ENCODE measurements at places on chromosomes 1 and 21.
A peak's percentile ranks its signal among the peaks of the same experiment; 100 is the strongest.

- DNase-seq: no peak
Observed at GRCh38 chr1:219050086-219050821, 123.4 kb upstream of the LYPLAL1 start.

- peak; percentile 36 for DNase-seq
Observed at GRCh38 chr1:26907071-26907917, 6.5 kb downstream of the NR0B2 start.

GRCh38 chr1:204417074-204417997 lies 5.7 kb upstream of the PPP1R15B start:
- DNase-seq: peak; percentile 96

- no peak for DNase-seq
Observed at GRCh38 chr1:46479744-46480350, 9.8 kb upstream of the DMBX1 start.

- DNase-seq: no peak
Observed at GRCh38 chr1:111795401-111795800, 39.7 kb downstream of the DDX20 start.

- no peak for DNase-seq
Observed at GRCh38 chr1:105419030-105419429, 1637.4 kb upstream of the PRMT6 start.

DNA sequence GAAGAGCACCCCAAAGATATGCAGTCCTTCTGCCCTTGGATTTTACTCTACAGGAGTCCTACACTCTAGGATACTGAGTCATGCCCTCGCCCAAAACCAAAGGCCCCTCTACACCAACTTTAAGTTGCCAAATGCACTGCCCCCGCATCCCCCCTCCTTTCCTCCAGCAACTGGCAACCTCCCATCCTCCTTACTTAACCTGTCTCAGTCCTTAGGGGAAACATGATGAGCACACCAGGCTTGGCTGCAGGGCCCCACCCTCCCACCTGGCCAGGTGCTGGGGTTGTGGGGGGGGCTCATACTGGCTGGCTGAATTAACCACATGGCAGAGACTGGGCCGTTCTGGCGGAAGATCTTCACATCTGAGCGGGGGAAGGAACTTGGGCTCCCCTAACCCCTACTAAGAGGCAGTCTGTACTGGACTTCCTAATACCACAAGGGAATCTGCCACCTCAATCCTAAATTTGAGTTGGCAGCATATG lies 1.2 kb downstream of the HDGF start:
- peak; percentile 4 for DNase-seq

GRCh38 chr21:16650714-16651366 lies 862.0 kb upstream of the CXADR start:
- no peak for DNase-seq

GRCh38 chr21:37555672-37556261 lies 189.2 kb downstream of the DYRK1A start:
- no peak for DNase-seq

DNA sequence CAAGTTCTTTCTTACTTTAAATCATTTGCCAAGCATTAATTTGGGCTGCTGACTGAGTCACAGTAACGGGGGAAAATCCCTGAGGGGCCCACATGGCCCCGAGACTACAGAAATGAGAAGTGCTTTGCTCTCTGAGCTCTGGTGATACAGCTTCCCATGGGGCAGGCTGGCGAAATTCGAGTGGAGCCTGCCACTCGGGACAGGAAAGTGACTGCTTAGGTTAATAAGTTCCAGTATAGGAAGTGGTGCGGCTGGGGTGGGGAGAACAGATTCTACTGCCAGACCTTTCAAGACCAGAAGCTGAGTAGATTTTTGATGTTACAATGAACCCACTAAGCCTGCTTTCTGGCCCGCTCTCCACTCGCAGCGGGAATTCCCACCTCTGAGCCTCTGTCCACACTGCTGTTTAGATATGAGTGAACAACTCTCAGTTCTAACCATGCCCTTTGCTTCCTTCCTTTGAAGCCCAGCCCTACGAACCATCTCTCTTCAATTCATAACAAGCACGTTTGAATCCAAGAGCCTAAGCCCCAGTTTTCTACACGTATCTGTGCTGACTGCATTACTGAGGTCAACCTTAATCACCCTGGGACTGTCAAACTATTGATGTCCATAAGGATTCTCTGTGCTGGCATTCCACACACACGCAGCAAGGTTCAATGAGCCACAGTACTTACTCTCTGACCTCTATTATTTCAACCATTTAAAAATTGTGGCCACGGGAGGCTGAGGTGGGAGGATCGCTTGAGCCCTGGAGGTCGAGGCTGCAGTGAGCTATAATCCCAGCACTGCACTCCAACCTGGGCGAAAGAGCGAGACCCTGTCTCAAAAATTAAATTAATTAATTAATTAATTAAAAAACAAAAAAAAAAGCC lies 9.6 kb downstream of the ZBTB17 start:
- no peak for DNase-seq

DNA sequence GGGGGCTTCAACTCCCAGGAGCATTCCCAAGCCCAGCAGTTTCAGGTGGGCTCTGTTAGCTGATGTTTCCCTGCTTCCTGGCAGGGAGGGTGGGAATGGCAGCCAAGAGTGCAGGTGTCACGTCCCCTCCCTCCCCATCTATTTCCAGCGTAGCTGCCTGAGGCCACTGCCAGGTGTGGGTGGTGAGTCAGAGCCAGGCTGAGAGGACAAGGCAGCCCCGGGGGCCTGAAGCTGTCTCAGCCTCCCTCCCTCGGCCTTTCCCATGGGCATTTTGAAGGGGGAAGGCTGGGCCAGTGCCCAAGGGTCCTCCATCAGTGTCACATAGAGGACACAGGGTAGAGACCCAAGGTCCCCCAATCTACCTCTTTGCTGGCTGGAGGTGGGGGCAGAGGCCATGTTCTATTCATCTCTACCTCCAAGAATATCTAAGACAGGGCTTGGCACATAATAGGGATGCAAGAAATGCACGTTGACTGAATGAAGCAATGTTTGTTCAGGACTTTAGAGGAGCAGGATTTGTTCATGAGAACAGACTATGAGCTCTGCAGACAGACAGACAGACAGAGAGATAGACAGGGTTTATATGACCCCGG lies 34.4 kb upstream of the ID3 start:
- no peak for DNase-seq

DNA sequence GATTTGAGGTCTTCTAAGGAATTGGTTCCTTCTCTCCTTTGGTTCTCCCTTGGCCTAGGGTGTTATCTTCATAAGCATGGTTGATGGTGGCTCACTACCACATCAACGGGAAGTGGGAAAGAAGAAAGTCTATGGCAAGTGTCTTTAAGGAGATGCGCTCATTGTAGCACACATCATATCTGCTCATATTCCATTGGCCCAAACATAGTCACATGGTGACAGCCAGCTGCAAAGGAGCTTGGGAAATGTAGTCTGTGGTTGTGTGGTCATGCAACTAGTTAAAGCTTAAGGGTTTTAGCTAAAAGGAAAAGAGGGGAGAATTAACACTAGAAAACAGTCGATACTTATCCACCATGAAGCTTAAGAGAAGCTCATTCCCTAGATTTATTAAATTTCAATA lies 11.4 kb upstream of the MRPS6 start:
- DNase-seq: no peak

GRCh38 chr1:176165573-176165972 lies 41.5 kb downstream of the COP1 start:
- DNase-seq: no peak

DNA sequence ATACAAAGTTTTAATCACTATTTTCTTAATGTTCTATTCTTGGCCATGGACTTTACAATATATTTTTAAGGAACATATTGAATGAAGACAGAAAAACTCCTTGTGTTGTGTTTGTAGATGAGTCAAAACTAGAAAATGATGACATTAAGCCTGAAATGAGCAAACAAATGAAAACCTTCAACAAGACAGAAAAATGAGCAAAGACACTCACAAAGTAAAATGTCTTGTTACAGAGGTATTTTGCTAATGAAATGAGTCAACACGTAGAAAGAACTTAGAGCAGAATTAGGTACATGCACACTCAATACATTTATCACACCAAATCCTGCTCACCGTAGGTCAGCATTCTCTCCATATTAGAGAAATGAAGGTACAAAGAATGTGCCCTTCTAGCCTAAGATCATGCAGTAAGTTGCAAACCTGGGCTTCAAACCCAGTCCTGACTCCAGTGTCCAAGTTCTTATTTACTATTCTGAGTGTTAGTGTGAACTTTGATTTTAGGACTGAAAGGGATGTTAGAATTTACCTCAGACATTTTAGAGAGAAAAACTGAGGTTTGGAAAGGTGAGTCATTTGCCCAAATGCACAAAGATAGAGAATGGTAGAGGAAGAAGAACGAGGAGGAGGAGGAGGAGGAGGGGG lies 133.9 kb upstream of the SGIP1 start:
- no peak for DNase-seq

DNA sequence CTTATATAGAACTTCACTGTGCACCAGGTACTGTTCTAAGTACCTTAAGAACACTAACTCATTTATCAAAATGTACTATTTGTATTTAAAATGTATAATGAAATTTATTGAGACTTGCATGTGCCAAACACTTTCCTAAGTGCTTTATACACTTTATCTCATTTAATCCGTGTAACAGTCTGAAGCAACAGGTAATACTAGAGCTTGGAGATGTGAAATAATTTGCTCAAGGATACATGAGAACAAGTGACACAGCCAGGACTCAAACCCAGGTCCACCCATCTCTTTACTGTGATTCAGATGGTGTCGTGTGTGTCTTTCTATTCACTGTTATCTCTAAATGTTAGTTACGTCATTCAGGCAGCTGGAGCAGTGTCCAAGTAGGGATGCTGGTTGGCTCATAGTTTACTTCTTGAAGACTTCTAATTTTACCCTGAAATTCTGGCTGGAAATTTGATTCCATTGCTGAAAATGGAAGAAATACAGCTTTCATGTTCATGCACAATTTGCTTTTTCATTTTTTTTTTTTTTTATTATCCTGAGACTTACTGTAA lies 169.7 kb upstream of the UBE2U start:
- peak; percentile 72 for DNase-seq

- DNase-seq: no peak
Observed at GRCh38 chr1:14969006-14969405, 184.5 kb upstream of the TMEM51 start.

GRCh38 chr1:226104671-226105121 lies 42.2 kb downstream of the H3-3A start:
- no peak for DNase-seq

GRCh38 chr1:210223226-210223904 lies 9.2 kb upstream of the SERTAD4 start:
- DNase-seq: no peak

DNA sequence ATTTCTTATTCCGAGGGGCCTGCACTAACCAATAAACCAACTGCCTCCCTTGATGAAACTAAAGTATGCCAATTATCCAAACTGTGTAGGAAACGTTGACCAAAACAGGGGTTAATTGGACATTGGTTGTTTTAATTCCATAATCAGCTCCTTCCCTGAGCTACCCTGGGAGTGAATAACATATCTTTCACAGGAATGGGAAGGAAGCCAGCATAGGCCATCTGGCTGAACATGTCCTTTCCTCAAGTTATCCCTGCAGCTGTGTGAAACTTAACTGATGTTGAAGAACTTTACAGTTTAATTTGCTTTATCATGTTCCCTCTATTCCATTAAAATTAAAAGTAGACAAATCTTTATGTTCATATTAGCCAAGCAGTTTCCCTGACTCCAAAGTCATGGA lies 75.4 kb downstream of the NRIP1 start:
- no peak for DNase-seq

DNA sequence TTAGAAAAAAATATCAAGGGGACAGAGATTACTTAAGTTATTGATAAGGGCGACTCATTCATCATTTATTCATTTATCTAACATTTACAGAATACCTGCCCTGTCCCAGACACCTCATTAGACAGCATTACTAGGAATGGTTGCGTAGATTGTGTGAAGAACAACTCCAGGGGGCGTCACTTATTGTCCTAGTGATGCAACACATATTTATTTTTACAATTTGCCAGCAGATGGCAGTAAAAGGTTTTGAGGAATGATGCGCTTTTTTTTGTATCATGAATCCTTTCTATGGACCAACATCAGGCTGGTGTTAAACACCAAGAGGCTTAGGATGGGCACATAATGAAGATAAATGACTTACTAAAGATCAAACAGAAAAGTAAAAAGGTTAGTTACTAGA lies 5.5 kb downstream of the NCAM2 start:
- peak; percentile 73 for DNase-seq

GRCh38 chr1:89865498-89866382 lies 44.9 kb downstream of the LRRC8D start:
- DNase-seq: no peak

- DNase-seq: peak; percentile 96
Observed at GRCh38 chr1:19450811-19451515, 34.4 kb downstream of the CAPZB start.

DNA sequence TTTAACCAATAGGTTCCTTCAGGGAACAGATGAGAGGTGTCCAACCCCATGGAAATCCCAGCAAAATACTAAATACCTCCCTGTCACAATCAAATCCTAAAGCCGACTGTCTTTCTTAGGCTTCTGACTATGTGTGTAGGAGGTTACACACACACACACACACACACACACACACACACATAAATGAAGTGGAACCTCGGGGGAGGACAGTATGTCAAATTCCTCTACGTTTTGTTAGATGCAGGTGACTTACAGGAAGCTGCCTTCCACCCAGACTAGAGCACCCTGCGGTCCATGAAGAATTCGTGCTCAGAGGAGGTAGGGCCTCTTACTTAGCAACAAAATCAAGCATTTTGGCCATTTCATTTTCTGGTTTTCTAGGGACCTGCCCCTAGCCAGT lies 16.4 kb downstream of the RSPH1 start:
- DNase-seq: no peak

DNA sequence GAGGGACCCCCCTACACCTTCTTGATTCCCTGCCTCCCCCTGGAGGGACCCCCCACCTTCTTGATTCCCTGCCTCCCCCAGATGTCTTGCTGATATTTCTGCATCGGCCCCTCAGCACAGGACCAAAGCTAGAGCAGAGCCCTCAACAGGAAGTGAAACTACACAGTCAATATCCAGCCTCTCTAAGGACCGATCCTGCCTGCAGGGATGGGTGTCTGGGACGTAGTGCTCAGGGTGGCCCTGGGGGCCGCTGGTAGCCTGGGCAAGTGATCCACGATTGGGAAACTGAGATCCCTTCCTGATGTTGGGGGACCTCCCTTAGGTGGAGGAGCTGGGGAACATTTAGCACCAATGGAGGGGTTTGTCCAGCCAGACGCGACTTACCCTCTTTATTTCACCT lies 3.9 kb upstream of the LEFTY2 start:
- DNase-seq: no peak

DNA sequence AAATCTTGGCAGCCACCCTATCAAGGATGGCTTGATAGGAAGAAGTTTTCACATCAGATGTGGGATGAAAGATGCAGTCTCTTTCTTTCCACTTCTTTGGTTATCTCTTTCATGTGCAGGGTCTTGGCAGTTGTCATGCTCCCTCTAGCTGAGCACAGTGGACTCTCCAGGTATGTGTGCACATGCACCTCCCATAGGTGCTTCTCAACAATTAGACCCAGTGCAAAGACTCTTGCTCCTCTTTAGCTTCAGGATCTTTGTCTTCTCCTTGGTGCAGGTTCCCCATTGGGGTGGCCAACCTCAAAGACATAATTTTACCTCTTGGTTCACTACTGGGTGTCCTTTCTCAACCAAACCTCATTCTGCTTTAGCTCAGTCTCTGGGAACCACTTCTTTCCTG lies 80.7 kb downstream of the TBX15 start:
- DNase-seq: no peak
